ENCODE measurements at places on chromosomes 1 and 21.

DNA sequence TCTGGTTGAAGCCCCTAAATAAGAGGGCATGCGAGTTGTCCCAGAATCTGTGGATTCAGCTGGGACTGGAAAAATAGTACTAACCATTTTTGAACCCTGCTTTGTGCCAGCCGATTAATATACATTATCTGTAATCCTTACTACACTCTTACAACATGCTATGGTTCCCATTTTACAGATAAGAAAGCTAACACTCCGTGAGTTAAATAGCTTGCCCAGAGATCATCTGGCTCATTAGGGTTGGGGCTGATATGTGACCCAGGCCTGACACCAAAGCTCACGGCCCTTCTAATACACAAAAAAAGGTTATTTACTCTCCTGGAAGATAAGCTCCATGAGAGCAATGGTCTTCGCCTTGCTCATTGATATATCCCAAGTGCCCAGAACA is 14.9 kb downstream of the ATP2B4 start:
- no peak for DNase-seq

- DNase-seq, result no peak
Measured at GRCh38 chr1:230288641-230289349, 137.3 kb downstream of the PGBD5 start.

DNA sequence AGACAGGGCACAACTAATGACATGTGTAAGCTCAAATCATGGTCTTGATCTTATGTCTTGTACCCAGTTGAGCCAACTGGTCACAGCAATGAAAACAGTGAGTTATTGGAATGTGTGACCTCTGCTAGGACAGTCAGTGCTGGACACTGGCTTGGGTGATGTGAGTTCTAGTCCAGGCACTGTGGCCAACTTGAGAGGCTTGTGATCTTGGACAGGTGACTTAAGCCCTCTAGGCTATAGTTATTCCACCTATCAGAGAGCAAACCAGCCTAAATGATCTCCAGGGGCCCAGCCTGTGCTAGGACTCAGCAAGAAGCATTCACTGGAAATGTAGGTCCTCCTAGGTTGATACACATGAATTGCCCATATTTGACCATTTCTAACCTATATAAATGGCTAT is 1.1 kb downstream of the KCNE2 start:
- no peak for DNase-seq

DNA sequence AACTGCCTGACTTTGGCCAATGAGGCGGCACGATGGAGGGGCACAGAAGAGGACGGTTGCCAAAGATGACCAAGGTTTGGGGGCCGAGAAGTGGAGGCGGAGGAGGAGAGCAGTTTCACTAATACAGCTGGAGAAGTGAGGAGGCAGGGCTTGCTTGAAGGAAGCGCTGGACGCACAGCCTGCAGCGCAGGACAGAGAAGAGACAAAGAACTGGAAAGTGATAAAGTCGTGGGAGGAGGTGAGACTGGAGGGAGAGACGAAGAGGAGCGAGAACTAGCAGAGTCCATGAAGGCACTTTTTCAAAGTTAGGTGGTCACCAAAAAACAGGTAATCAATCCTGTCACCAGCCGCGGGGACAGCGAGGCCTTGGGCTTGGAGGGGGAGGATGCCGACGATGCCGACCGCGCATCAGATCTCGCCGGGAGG is 771 bp downstream of the PACC1 start:
- no peak for DNase-seq

- DNase-seq, result no peak
Measured at GRCh38 chr1:213438339-213438738, 387.3 kb downstream of the RPS6KC1 start.

GRCh38 chr1:81113688-81114087 is 687.0 kb upstream of the ADGRL2 start:
- DNase-seq, result no peak

DNA sequence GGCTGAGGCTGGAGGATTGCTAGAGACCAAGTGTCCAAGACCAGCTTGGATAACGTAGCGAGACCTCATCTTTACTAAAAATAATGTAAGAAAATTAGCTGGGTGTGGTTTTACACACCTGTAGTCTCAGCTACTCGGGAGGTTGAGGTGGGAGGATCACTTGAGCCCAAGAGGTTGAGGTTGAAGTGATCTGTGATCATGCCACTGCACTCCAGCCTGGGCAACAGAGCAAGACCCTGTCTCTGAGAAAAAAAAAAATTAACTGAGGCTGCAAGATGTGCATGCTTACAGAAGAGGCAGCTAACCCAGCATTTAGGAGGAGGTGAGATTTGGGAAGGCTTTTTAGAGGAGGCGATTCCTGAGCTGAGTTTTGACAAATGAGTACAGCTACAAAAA is 9.5 kb downstream of the AK4 start:
- no peak for DNase-seq

GRCh38 chr1:177925006-177925405 is 44.9 kb downstream of the SEC16B start:
- no peak for DNase-seq

DNA sequence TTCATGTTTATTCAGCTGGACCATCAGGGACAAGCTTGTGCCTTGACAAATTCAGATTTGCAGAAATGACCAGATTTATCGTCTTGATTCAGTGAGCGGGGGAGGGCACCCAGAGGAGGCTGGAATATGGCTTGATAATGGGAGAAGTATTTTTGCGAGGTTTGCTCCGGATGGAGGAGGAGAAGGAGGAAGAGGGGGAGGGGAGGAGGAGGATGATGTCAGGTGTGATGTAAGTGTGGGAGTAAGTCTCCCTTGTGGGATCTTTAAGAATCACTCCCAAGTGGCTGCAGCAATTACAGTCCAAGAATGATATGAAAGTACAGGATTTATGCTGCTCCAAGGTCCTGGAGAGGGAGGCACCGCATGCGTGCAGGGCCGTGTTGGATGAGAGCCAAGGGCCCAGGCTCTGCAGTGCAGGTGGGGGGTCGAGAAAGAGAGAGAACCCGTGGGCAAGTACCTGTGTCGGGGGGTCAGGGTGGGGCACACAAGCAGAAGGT is 5.6 kb upstream of the ZNF496 start:
- no peak for DNase-seq

GRCh38 chr21:38850277-38850951 is 44.7 kb downstream of the ETS2 start:
- DNase-seq, result no peak

DNA sequence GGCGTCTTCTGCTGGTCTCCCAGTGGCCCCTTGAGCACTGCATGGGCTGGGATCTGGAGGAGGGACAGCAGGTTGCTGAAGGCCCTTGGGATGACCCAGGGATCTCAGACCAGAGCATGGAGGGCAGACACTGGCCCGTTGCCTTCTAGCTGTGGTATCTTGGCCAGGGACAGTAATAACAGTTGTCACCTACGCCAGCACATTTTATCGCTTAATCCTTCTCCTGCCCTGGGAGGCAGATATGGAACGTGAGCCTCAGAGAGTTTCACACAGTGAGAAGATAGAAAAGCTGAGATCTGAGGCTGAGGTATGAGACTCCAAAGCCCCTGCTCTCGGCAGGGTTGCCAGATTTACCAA is 40.1 kb upstream of the RD3 start:
- DNase-seq, result no peak

DNA sequence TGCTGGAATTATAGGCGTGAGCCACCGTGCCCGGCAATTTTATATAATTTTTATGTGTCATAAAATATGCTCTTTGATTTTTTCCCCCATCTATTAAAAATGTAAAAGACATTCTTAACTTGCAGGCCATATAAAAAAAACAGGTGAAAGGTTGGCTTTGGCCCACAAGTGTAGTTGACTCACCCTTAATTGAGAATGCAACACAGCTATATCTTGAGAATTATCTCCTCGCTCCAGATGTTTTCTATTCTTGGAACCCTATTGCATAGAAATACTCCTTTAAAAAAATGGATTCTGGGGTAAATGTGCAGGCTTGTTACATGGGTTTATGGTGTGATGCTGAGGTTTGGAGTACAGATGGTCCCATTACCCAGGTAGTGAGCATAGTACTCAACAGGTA is 112.0 kb downstream of the ST3GAL3 start:
- DNase-seq, result no peak

GRCh38 chr1:54324251-54325140 is 81.7 kb downstream of the SSBP3 start:
- DNase-seq, result no peak

DNA sequence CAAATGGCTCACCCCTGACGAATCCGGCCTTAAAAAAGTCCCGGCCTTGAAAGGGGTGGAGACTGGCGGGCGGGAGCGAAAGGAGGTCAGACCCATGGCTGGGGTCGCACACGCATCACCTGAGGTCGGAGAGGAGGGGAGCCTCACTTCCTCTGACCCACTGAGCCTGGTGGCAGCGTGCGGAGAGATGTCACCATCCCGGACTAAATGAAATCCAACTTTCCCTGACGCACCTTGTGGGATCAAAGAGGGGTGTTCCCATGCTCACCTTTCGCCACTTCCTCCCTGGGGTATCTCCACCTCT is 709 bp upstream of the SLC41A1 start:
- no peak for DNase-seq

- no peak for DNase-seq
Measured at GRCh38 chr1:97170300-97170699, 448.7 kb downstream of the PTBP2 start.

GRCh38 chr1:221458447-221459156 is 283.3 kb downstream of the DUSP10 start:
- DNase-seq, result no peak

GRCh38 chr21:28280611-28281010 is 712.1 kb downstream of the LTN1 start:
- DNase-seq, result no peak

- DNase-seq, result no peak
Measured at GRCh38 chr1:13794231-13795187, 94.5 kb downstream of the PRDM2 start.

- no peak for DNase-seq
Measured at GRCh38 chr1:224170748-224171478, 12.1 kb upstream of the DEGS1 start.

- DNase-seq, result no peak
Measured at GRCh38 chr1:71269818-71270217, 189.0 kb upstream of the ZRANB2 start.

- DNase-seq, result no peak
Measured at GRCh38 chr1:87765681-87766070, 437.0 kb downstream of the LMO4 start.

DNA sequence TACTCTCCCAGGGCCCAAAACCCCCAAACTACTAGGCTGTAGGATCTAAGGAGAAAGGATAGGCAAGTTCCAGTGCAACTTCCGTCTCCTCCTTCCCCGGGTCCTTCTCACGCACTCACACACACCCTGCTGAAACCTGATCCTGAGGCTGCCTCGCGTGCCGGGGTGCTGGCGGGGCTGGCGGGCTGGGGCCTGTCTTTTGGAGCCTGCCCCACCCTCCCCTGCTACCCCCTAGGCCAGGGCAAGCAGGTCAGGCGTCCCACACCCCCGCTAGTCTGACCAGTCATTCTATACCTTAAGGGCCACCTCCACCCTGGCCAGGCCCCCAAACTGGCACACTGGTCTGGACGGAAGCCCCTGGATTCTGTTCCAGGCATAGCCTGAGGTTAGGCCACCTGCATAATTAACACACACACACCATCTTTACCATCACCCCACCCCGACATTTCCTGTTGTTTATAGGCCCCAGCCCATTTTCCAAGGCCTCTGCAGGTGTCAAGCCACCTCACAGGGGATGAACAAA is 48.3 kb upstream of the ARTN start:
- no peak for DNase-seq

GRCh38 chr1:225578251-225578977 is 74.5 kb downstream of the ENAH start:
- no peak for DNase-seq

GRCh38 chr1:8641377-8641997 is 176.0 kb downstream of the RERE start:
- no peak for DNase-seq

DNA sequence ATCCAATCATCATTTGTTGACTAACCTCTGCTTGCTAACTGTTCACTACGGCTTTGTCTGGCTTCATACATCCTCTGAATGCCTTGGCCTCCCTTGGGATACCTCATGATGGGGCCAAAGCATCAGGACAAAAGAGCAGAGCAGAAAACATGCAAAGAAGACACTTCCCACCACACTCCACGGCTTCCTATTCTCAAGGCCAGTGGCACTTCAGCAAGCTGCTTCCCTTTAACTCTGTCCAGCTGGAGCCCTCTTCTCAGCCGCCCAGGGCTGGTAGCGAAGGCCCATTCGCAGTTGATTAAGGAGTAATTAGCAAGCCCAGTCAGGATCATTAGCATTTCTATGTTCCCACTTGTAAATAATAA is 224.3 kb upstream of the FGGY start:
- DNase-seq, result no peak

DNA sequence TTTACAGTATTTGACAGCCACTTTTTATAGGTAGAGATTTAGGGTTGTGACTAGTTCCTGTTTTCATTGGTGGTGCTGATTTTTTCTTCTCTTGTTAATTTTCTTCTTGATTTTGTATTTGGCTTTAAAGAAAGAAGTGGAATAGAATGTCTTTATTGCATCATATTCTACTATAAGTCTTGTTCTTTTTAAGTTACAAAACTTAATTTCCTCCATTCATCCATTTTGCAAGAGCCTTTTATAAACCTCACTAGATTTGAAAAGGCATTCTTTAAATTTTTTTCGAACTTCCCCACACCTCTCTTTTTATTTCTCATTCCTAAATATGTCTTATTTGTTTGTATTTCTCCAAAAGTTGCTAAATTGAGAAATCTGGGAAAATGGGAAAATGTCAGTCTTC is 1368.6 kb upstream of the ADGRL4 start:
- no peak for DNase-seq

GRCh38 chr21:33856893-33857527 is 58.6 kb downstream of the ATP5PO start:
- no peak for DNase-seq

DNA sequence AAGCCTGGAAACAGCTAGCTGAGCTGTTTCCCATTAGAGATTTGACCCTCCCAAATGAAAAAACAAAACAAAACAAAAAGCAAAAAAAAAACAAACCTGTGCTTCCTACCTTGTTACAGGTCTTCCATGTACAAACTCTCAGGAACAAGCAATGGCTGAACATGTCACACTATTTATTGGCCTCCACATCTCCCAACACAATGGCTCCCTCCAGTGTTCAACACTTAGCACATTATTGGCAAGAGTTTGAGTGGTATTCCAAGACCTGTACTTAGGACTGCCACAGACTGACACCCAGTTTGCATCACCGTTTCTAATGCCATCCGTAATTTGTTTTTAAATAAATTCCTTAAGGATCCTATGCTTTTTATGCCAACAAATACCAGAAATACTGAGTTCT is 195.0 kb upstream of the OLFM3 start:
- no peak for DNase-seq

- no peak for DNase-seq
Measured at GRCh38 chr1:81327103-81327710, 473.5 kb upstream of the ADGRL2 start.

GRCh38 chr21:17679002-17679600 is 66.4 kb upstream of the BTG3 start:
- DNase-seq, result no peak

All from vagina (tissue), 2 donors.